Stimulated activated CD4-positive, alpha-beta T cell treated with anti-CD3 and anti-CD28 coated beads, Interleukin-15, amount 100 ng/mL, for 1 hour (primary cell): ENCODE measurements at places on chromosomes 2 and 18.
A peak's percentile ranks its signal among the peaks of the same experiment; 100 is the strongest.

- DNase-seq = no peak
Observed at GRCh38 chr18:65721619-65722018, 29.2 kb upstream of the CDH7 start.

DNA sequence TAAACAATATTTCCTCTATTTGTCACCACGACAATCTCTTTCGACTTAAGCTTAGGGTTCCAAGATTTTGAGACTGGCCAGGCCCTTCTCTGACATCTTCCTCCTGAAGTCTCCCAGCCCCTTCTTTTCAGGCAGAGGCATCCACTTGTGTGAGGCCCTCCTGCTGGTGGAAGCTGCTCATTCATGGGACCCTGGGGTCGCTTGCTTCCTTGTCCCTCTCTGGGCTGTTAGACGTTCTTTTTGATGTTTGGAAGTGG lies 188.2 kb upstream of the APCDD1 start:
- no peak for DNase-seq

- no peak for DNase-seq
Observed at GRCh38 chr2:13240789-13241487, 524.2 kb downstream of the TRIB2 start.

DNA sequence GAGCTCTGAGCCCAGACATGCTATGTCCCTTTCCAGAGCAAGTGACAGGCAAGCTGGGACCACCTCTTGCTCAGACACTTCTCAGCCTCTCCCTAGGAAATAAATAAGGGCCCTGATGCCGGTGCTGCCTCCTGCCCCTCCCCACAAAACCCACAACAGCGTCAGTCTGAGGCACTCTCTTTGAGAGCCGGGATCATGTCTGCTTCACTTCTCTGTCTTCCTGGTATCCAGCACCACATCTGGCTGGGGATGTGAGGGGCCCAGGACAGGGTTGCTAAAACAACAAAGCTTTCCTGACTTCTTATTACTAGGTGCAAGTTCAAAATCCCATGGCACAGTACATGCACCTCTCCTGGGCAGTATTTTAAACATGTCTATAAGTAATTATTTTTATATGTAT lies 103.9 kb upstream of the GLI2 start:
- no peak for DNase-seq

- no peak for DNase-seq
Observed at GRCh38 chr18:7662866-7663265, 95.8 kb downstream of the PTPRM start.

GRCh38 chr2:152766928-152767327 lies 48.5 kb downstream of the ARL6IP6 start:
- no peak for DNase-seq

- DNase-seq = no peak
Observed at GRCh38 chr2:1588978-1589621, 155.2 kb downstream of the PXDN start.

DNA sequence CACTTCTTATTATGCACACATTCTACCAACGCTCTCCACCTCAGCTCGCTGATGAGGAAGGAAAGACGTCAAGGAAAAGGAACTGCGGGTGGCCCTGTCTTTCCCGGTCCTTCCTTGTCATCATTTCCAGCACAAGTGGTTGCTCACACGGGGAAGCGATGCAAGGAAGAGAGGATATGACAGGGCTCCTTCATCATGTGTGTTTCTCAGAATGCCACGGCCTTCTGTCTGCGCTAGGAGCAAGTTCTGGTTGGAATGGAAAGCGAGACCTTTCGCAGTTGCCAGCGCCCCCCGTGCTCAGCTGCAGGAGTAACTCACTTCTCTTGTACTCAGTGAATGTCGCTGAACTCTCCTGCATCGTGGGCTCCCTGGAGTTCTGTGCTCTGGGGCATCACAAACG lies 191.8 kb upstream of the GLI2 start:
- no peak for DNase-seq

- DNase-seq = no peak
Observed at GRCh38 chr2:204019572-204020501, 83.3 kb downstream of the ICOS start.

- DNase-seq = peak; percentile 70
Observed at GRCh38 chr2:232521959-232522622, 1.9 kb downstream of the PRSS56 start.

DNA sequence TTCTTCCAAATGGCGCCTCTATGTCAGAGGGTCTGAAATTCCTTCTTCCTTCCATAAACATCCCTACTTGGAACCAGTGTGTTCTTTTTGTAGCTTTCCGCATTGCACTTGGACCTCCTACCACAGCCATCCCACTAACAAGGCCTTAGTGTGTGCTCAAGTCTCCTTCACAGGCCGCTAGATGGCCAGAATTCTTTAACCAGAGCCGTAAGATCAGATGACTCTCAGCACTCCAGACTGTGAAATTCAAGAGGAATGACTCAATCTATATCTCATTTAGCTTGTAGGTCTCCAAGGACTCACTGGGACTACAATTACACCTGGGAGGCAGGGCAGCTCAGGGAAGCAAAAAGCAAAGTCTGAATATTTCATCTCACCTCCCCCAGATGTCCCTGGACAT lies 298.9 kb downstream of the EIPR1 start:
- DNase-seq = no peak

- DNase-seq = no peak
Observed at GRCh38 chr2:238128061-238128440, 10.4 kb upstream of the KLHL30 start.
